ENCODE measurements at places on chromosomes 7 and 10. TPM values are rescaled to one million over a fixed set of nuclear protein-coding genes. Genes with fewer than 3 reads are reported as not detected.

AKR1C2 gene
- 1.7 TPM for total RNA-seq

TET1 gene
- 1.5 TPM for total RNA-seq

RBM48 gene
- 12.0 TPM for total RNA-seq

LLCFC1 gene
- total RNA-seq, result not detected

PKD1L1 gene
- total RNA-seq, result 3.0 TPM
